ENCODE measurements at places on chromosomes 7 and 10. TPM values are rescaled to one million over a fixed set of nuclear protein-coding genes. Genes with fewer than 3 reads are reported as not detected.

Gene AKR1B1
- 114 TPM for total RNA-seq

- DNase-seq: no peak
Measured at GRCh38 chr7:139714163-139714901, 63.5 kb downstream of the HIPK2 start.

DNA sequence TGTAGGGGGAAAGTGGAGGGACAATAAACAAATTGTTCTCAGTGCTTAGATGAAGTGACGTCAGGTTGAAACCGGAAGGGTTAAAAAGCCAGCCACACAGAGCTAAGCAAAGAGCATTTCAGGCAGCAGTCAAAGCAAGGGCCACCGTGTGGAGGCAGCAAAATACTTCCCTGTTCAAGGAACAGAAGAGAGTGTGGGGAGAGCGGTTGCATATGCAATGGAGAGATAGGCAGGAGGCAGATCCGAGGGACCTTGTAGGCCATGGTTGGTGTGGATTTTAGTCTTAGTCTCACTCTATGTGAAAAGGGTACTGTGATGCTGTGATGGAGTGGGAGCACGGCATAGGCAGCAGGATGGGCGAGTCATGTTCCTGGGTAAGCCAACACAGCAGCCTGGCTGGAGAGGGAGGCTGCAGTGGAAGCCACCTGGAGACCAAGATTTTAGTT, 3.8 kb upstream of the STN1 start:
- DNase-seq: no peak

GRCh38 chr10:29957907-29958331, 101.5 kb downstream of the JCAD start:
- DNase-seq: peak; percentile 81

GRCh38 chr7:146479040-146479439, 362.4 kb downstream of the CNTNAP2 start:
- DNase-seq: no peak
